ENCODE measurements at places on chromosomes 3 and 15.

- DNase-seq: no peak
Measured at GRCh38 chr3:89360156-89360555, 252.7 kb downstream of the EPHA3 start.

GRCh38 chr15:88799341-88799740 is 3.9 kb upstream of the ACAN start:
- no peak for DNase-seq

- DNase-seq: no peak
Measured at GRCh38 chr3:171407759-171408158, 52.4 kb downstream of the TNIK start.

DNA sequence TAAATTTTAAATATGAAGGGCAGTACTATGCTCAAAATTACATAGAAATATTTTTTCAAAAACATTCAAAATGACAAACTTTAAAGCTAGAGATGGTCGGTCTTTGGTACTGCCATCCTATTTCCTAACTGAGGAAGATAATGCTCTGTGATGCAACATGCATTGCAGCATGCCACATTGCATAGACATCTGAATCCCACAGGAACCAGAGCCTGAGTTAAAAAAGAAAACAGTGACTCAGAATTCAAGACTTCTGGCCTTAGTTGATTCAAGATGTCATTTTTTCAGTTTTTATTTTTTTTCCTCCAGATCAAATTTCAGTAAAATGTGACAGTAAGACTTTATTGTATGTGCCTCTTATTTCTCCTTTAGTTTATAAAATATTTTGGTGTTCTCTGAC is 33.1 kb downstream of the TP63 start:
- DNase-seq: no peak

GRCh38 chr3:14891135-14892132 is 55.9 kb upstream of the NR2C2 start:
- DNase-seq: no peak

DNA sequence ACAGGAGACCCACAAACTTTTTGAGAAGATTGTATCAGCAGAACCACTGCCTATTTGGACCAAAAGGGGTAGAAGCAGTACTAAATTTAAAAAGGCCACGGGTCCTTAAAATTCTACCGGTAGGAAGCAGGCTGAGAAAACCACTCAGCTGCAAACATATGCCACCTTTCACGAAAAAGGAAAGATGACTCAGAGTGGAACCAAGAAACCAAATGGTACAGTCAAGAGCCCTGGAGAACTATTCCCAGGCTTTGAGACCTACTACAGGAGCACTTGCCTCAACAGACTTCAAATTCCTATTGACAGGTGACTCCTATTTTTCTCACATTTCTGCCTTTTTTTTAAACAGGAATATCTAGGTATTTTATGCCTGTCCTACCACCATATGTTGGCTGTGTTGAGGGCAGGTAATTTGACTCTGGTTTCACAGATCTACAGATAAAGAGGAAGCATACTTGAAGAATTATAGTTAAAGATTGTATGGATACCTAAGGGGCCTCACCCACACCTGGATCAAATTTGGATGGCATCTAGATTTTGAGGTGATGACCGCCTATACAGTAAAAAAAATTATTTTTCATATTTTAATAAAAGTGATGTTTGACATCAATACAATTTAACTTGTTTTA is 10.1 kb downstream of the GOLIM4 start:
- DNase-seq: no peak

- DNase-seq: peak; percentile 49
Measured at GRCh38 chr3:183260167-183260904, 7.3 kb downstream of the B3GNT5 start.

DNA sequence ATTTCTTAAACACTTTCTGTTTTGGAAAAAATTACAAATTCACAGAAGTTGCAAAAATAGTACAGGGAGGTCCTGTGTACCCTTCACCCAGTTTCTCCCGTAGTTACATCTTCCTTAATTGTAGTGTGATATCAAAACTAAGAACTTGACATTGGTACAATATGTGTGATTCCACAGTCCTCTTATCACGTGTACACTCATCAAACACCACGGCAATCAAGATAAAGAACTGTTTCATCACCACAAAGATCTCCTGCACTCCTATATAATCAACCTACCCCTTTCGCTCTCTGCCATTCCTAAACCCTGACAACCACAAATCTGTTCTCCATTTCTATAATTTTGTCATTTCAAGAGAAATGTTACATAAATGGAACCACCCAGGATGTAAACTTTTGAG is 31.4 kb downstream of the POMGNT2 start:
- DNase-seq: no peak

- DNase-seq: no peak
Measured at GRCh38 chr3:30511524-30512251, 94.7 kb upstream of the TGFBR2 start.

DNA sequence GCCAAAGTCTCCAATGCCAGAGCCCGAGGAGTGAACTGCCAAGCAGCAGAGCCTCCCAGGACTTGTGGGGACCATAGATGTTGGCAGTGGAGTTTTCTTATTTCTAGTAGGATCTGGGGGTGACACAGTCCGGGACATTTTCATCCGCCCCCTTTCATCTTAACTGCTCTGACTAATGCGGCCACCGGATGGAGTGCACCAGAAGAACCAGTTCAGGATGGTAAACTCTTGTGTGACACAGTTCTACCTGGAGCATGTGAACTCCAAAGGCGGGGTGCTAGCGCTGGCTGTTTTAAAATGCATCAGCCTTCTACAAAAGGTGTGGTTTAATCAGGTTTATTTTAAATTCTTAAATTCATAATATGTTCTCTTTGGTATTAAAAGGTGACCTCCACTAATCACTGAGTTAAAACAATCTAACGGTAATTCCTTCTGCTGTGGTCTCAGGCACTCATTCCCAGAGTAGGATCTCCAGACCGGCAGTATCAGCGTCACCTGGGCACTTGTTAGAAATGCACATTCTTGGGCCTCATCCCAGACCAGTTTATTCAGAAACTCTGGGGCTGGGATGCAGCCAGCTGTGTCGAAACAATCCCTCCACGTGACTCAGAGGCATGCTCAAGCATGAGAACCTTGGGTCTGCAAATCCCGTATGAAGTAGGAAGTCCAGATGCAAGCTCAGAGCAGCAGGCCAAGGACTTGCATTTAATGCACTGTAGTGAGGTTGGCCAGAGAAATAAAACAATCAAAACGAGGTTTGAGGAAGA is 105.5 kb downstream of the GABRB3 start:
- DNase-seq: no peak
